ENCODE measurements at places on chromosomes 16 and 17.

GRCh38 chr16:17313793-17314547 is 156.8 kb downstream of the XYLT1 start:
- DNase-seq: no peak

DNA sequence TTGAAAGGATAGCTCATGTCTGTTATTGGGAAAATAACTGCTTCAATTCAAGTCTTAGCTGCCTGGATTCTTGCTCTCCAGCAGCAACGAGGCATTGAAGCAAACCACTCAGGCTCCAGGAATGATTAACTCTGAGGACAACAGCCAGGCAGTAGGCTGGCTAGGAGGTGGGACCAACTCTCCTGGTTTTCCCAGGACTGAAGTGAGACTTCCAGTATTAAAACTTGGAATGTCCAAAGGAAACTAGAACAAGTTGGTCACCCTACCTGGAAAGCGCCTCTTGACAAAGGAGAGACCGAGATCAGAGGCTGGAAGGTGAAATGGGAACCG is 100.7 kb downstream of the SALL1 start:
- no peak for DNase-seq

GRCh38 chr16:22007509-22008214 is at the start of gene MOSMO:
Gene MOSMO, plus strand, starts transcription at chr16:22008111. Its CDS starts 191 bp downstream, at chr16:22008302.
- DNase-seq: peak; percentile 70

GRCh38 chr17:71593078-71593477 is 527.7 kb upstream of the SOX9 start:
- DNase-seq: no peak

- no peak for DNase-seq
Observed at GRCh38 chr17:74429604-74430384, 2.1 kb upstream of the GPRC5C start.

- no peak for DNase-seq
Observed at GRCh38 chr17:73743518-73744201, 99.4 kb upstream of the SDK2 start.

GRCh38 chr17:2926019-2926650 is 129.9 kb downstream of the RAP1GAP2 start:
- DNase-seq: no peak

DNA sequence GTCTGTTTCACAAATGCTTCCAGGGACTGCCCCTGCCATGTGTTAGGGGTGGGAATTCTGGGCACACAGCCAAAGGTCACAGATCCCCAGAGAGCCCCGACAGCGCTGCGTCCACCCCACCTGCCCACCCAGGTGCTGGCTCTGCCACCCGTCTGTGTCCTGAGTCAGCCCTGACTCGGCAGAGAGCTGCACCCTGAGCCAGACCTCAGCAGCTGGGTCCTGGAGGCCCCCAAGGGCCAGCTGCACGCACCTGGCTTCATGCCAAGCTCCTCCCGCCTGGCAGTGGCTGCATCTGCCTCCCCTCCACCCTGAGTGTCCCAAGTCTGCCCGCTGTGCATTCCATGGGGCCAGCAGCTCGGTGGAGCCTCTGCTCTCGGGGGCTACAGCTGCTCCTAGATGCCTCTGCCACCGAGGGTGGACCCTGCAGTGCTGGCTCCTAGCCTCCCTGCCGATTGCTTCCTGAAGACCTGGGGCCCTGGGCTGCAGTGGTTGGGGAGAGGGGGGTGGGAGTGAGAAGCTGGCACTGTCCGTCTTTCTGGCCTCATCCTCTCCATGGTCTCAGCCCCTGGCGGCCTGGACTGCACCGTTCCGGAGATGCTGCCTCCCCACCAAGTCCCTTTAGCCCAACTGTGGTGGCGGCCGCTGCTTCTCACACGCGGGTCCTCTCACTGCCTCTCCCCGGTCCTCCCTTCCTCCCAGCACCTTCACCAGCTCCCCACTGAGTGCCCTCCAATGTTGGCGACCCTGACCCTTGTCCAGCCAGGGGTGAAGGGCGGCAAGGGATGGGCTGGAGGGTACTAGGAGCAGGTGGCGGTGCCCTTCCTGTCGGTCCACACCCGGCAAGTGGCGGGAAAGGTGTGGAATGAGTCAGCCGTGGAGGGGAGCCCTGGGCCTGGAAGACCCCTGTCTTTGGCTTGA is 3.0 kb downstream of the SECTM1 start:
- DNase-seq: no peak

DNA sequence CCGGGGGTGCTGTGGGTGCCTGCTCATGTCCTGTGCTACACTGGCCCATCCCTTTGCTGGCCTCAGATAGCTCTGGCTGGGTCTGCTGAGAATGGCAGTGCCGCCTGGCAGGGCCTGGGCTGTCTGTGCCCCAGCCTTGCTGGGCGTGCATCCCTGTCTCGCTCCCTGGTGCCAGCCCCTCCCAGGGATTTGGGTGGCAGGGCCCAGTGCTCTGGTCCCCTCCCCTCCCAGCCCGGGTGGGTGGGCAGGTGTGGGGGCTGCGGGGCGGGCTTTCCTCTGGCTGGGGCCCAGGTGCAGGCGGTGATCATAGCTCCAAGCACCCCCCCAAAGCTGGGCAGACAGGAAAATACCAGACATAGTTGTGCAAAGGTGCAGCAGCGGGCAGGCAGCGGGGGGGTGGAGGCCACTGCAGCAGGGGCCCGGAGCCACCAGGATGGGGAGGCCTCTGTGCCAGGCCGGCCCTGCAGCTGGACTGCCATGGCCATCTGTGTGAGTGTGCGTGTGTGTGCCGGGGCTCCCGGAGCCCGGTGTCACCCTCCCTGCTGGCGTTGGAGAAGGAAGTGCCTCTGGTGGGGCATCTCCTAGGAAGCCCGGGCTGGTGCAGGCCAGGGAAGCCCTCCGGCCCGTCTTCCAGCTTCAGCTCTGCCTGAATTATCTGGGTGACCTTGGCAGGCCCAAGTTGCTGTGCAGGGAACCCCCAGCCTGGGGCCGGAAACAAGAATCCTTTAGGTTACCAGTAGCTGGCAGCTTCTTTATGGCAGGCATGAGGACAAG is 7.4 kb downstream of the GLIS2 start:
- no peak for DNase-seq

- DNase-seq: no peak
Observed at GRCh38 chr17:74408815-74409214, 23.1 kb upstream of the GPRC5C start.

DNA sequence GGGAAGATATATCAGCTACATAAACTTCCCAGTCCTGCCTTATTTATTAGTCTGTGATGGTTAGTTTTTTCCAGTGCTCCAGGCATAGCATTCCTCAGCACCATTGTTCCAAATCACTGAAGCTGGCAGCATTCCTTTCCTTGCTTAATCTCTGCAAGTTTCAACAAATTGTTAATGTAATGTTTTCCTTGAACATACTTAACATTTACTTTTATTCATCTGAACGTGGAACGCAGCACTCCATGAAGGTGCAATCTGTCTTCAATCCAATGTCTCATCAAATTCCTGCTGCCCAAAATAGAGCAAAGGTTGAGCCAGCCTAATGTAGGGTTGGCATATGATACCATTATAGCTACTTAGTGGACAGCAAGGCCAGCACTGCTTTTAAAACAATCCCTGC is 441.1 kb upstream of the RBFOX1 start:
- no peak for DNase-seq

DNA sequence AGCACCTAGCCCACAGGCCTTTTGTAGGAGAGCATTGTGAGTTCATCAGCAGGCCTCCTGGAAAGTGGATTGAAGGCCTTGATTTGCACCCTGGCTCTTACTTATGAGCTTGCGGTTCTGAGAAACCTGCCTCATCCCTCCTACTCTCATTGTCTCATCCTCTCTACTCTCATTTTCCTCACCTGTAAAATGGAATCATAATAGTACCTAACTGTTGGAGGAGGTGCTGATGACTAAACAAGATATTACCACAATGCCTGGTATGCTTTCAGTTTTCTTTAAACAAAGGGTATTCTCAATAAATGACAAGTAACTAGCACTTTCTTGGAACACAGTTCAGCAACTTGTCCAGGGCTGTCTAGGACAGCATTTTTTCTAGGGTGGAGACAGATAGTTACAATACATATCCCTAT is 243.1 kb upstream of the MAF start:
- no peak for DNase-seq

DNA sequence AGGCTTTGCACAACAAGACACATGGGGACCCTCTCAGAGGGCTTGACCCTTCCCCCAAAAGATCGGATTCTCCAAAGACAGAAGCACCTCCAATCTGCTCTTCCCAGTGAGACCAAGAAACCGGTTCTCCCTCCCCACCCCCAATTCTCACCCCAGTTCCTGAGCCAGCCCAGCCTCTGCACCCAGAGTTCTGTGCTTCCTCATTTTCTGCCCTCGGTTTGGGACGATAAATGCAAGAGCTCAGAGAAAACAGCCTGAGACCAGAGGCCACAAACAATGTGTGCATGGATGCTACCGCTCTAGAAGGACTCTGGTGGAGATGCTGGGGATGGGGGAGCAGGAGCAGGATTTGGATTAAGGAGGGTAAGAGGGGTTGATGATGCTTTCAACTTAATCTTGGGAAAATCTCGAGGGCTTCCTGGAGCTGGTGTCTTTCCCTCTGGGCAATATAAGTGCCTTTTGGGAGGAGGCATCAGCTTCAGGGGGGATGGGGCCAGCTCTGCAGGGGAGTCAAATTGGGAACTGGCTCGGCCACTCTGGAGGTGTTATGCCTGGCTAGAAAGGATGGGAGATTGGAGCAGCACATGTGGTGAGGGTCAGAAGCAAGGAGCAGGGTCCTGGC is 6.0 kb downstream of the KRT15 start:
- no peak for DNase-seq

DNA sequence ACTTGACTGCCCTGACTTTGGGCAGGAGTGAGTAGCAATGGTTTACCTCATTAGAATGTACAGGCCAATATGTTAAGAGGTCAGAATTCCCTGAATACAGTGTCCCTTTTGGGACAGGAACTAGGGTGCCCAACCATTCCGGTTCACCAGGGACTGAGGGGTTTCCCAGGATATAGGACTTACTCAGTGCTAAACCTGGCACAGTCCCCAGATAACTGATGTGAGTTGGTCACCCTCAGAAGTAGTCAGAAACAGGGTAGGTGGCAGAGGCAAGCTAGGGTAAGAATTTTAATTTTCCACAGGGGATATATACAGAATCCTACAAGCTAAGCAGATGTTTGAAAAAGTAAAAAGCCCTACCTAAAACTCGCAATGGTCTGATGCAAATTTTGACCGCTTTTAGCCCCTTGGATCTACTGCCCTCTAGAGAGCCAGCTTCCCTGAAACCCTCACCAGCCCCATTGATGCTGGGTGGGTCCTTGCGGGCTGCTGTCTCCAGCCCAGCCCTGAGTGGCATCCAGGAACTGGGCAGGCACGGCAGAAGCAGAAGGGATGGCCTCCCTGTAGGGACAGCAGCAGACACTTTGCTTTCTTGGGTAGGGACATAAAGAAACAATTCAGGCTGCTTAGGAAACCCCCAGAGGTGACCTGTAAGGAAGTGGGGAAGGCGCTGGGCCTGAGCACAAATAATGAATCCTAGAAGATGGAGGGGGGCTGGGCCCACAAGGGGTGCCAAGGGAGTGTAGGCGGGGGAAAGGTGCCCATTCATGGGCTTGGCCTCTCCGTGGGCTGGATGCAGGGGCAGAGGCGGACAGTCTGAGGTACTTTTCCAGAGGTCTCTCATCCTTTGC is 434.8 kb downstream of the SLC39A11 start:
- DNase-seq: no peak

DNA sequence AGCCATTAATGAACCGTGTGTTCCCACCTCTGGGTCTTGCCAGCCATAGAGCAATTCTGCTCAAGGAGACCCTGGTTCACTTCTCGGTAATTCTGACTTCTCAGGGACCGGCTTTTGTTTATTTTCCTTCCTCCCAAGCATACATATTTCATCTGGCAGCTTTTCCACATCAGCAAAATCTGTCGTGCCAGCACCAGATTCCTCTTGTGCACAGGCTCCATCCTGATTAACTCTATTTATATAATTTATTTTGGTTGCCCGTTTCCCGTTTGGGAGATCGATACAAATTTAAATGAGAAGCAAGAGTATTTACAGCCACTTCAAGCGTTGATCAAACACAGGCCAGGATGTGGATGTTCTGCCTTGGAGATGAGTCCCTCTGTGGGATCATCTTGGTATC is 161.9 kb upstream of the XYLT1 start:
- no peak for DNase-seq

DNA sequence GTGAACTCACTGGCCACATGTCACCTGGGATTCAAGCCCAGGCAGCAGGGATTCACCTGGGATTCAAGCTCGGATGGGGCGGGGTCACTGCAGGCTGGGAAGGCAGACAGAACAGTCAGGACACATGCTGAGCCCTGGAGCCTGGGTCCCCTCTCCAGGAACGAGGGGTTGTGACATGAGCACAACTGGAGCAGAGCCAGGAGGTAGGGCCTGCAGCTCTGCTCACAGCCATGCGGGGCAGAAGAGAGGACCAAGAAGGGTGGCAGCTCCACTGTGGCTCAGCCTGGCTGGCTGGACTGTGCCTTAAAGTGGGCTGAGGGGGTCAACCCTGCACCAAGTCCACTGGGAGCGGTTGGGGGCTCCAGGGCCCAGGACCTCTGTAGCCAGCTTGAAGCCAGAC is 150.1 kb downstream of the RAB11FIP4 start:
- DNase-seq: no peak

GRCh38 chr17:41686281-41686680 is 2.4 kb upstream of the EIF1 start:
- DNase-seq: no peak

- no peak for DNase-seq
Observed at GRCh38 chr17:47145351-47145750, 43.7 kb downstream of the CDC27 start.

- no peak for DNase-seq
Observed at GRCh38 chr17:64579917-64580316, 73.1 kb downstream of the CEP95 start.

GRCh38 chr17:43650471-43650870 is 11.3 kb downstream of the MEOX1 start:
- DNase-seq: no peak

DNA sequence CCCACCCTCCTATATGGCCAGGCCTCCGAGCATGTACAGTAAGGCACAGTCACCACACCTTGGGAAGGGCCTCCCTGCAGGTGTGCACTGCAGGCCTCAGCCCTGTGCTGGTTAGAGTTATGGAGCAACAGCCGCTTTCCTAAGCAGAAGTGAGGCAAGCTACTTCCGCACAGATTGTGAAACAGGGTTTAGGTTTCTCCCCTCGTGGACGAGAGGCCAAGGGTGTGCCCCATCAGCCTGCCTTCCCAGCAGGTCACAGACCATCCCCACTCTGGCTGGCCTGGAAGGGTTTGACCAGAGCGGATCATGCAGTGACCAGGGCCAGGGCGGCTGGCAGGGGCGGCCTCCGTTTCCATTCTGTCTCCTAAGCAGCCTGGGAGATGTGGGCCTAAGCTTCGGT is 4.7 kb downstream of the MSRB1 start:
- DNase-seq: no peak

All from stimulated activated CD4-positive, alpha-beta T cell treated with anti-CD3 and anti-CD28 coated beads, Interleukin-12 subunit alpha, Interleukin-12 subunit beta, amount 100 ng/mL, for 4 hours (primary cell).